CD4-positive, alpha-beta T cell treated with Interleukin-6 at 100 ng/mL for 8 hours (primary cell): ENCODE measurements at places on chromosomes 6 and 20.

- no peak for DNase-seq
These were observed at the start of gene PRSS35 for GRCh38 chr6:83511901-83512681. TSS of gene PRSS35 (plus strand) at chr6:83512534. CDS start at chr6:83523442, 10,908 bp downstream.

- no peak for DNase-seq
These were observed 360.1 kb upstream of the CHD6 start for GRCh38 chr20:41978246-41978790.

- DNase-seq, result no peak
These were observed 557.8 kb downstream of the HACE1 start for GRCh38 chr6:104301951-104302350.

DNA sequence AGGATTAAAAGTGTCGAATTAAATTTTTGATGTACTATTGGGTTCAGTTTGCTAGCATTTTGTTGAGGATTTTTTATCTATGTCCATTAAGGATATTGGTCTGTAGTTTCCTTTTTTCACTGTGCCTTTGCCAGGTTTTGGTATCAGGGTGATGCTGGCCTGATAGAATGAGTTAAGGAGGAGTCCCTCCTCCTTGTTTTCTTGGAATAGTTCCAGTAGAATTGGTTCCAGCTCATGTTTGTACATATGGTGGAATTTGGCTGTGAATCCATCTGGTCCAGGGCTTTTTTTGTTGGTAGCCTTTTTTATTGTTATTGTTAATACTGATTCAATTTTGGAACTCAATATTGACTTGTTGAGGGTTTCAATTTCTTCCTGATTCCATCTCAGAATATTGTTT, 141.8 kb downstream of the SIM1 start:
- DNase-seq, result no peak

DNA sequence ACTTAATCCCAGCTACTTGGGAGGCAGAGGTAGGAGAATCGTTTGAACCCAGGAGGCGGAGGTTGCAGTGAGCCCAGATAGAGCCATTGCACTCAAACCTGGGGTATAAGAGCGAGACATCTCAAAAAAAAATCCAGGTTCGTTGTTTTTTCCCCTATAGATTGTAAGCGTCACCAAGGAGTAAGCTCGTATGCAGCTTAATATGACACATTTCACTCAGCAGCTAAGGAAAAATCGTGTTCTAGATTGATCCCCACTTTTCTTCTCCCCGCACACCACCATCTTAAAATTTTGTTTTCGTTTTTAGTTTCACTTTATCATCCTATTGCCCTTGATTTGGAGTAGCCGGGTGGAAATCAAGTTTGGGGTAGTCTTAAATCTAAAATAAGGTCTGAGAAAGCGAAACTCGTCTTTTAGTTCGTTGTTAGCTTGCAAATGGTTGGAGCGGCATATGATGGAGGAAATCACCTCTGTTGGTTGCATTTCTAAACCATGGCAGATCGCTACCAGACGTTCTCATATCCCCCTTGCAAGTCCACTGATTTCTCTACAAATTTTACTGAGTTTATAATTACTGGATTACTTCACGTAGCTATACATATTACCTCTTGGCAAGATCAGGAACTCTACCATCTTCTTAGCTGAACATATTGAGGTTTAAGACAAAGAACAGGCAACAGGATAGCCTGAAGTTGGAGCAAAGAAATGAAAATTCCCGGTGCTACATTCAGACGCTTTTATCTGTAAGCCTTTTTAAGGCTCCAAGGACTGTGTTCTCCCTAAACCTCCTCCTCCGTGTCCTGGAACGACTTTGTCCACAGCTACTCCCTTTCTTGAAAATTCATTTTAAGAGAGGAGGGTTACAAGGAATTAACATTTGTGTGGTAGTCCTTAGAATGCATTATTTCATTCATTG, 91.1 kb upstream of the BTN3A2 start:
- DNase-seq, result peak; percentile 50

- no peak for DNase-seq
These were observed 10.2 kb upstream of the CHRNA4 start for GRCh38 chr20:63371291-63371865.

DNA sequence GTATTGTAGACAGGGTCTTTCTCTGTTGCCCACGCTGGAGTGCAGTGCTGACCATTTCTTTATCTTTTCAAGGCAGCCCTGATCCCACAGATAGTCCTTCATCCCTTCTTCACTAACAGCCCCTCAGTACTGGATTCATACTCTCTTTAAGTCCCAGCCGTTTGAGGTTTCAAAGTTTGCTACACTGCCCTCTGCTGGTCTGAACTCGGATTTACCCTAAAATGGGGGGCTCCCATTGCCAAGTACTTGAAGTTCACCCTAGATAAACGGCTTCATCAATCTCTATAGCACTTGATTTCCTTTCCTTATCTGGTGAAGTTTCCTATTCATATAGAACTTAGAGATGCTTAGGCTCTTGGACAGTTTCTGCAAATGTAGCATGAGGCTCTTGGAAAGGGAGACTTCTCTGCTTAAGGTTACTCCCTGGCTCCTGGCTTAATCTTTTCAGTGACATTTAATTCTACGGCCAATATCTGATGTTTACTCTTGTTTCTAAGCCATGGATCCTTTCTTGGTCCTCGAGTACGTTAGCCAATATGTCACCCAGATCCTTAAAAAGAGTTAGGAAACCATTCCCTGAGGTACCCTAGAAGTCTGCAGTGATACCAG, 21.4 kb upstream of the PREP start:
- DNase-seq, result peak; percentile 52

GRCh38 chr6:27838058-27838944, 73.9 kb downstream of the OR2B2 start:
- peak; percentile 93 for DNase-seq

DNA sequence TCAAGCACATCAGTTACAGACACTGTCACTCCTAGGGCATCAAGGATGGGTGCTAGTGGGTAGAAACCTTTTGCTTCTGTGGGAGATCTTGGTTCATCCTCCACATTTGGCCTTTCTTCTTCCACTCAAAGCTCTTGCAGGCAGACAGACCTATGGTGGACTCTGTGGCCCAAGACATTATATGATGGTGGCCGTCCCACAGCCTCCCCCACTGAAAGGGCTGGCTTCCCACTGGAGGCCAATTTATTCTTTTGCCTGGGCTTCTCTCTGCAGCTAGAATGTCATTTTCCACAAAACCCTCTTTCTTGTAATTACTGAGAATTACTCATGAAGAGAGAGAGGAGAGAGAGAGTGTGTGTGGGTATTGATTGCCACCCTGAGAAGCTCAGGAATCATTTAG, 43.8 kb downstream of the CD40 start:
- DNase-seq, result no peak

DNA sequence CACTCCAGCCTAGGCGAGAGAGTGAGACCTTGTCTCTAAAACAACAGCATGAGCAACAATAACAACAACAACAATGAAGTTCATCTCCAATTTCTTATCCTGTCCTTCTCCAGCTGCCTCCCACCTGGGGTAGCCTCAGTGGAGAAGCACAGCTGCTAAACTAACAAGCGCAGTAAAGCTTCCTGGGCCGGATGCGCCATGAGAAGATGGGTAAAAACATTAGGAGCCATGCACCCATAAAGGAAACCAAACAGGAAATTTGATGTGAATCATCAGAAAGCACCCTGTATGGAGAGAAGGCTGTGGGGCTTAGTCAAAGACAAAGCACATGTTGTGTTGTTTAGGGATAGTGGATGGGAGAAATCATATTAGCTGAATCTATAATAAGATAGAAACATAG, 61.1 kb upstream of the CCN6 start:
- peak; percentile 77 for DNase-seq

GRCh38 chr20:40648210-40649072, 40.6 kb downstream of the MAFB start:
- DNase-seq, result no peak

DNA sequence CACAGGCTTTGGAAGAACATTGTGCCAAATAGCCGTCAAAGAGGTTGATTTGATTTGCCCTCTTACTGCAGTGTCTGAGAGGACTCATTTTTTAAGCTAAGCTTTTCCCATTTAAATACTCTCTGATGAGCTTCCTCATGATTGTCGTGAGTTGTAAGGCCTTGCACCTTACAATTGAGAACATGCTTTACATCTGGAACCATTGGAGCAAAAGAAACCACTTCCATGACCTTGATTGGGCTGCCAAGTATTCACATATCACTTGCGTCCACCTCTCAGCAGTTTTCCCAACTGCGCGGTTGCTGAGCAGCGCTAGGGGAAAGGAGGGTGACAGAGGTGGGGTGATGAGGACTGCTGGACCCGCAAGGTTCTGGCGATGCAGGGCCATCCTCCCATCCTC, 12.3 kb upstream of the LBP start:
- DNase-seq, result no peak

- DNase-seq, result no peak
These were observed 68.5 kb downstream of the CNKSR3 start for GRCh38 chr6:154441995-154442310.

GRCh38 chr20:51409192-51409880, 133.2 kb downstream of the NFATC2 start:
- no peak for DNase-seq

- DNase-seq, result no peak
These were observed 16.1 kb upstream of the RBM38 start for GRCh38 chr20:57374931-57375651.

- no peak for DNase-seq
These were observed 122.7 kb downstream of the MMS22L start for GRCh38 chr6:97160280-97160679.

DNA sequence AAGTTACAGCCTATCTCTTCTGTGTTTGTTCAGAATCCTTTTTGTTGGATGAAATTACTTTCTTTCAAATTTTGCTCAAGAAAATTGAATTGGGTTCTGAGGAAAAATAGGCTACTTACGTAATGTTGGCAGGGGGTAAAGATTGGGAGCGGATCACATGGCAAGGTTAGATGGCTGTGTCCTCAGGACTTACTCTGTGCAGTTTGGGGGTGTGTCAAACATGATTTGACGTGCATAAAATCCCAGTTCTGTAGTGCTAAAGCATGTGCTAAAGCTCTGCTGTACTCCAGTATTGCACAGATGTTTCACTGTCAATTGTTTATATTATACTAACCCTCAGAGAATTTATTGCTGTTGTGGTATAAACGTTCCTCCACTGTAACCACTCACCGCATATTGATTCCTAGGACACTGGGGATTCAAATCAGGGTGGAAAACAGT, 2.6 kb downstream of the NT5E start:
- no peak for DNase-seq

DNA sequence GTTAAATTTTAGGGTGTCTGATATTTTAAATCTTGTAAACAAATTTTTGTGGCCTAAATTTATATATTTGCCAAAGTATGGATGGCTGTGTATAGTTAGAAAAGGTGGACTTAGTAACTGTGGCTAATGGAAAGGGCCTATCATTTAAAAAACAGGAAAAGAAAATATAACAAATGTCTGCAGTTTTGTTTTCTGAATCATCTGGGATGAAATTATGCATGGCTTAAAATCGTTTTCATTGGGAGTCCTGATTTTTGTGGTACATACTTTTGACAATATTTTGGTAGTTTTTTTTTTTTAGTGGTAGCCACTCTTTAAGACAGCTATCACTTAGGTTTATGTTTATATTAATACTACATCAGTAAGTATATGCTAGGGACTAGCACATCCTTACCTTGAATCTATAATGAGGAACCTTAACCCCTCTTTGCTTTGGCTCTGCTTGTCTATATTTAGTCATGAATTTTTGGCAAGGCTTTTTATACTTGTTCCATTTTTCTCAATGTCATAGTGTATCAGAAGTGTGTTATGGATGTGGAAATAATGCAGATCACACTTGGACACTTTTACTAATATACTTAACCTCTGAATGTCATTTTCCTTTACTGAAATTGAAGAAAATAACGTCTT, 5.6 kb downstream of the ARID1B start:
- DNase-seq, result no peak

GRCh38 chr20:25859649-25860530, 163.2 kb upstream of the ZNF337 start:
- peak; percentile 72 for DNase-seq

- no peak for DNase-seq
These were observed 1.7 kb downstream of the SHLD1 start for GRCh38 chr20:5751856-5752255.

DNA sequence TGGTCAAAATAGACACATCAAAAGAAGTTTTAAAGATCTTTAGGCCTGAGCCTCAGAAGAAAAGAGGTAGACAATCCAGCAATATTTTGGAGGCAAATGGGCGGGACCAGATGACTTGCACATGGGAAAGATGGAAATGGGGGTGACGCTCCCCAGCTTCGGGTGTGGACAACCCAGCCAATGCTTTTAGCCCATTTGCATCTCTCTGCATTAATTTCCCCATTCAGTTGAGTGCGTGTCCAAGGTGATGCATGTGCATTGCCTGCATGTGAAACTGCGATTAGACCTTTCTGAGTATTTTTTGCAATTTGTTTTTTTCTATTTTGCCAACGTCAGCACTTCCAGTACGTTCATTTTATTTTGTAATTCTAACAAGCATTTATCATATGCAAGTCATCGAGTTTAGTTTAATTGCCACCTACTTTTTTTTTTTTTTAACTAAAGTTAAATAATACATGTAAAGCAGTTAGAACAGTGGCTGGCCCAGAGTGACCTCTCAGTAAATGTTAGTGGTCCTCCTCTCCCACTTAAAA, 24.2 kb downstream of the PDRG1 start:
- DNase-seq, result no peak

DNA sequence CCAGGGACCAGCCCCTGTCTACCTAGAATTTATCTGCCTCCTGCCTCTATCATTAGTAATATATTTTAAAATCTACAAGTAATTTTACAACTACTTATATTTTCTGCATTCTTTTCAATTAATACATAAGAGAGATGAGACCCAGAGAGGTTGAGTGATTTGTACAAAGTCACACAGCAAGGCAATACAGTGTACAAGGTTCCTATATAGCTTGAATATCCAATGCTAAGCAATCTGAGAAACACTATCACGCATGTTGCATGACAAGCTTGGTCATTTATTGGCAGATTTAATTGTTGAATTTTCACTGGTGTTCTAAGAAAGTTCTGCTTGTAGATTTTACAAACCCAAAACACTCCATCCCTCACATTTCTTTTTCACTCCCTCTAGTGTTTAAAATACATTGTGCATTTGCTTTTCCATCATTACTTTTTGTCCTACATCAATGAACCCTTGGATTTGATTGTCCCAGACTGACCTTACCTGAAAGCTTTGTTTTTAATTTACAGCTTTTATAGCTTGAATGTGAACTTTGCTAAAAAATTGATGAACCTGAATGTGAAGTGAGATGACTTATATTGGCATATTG, 520.9 kb upstream of the CITED2 start:
- no peak for DNase-seq

GRCh38 chr6:36334832-36335459, 1.7 kb downstream of the BNIP5 start:
- no peak for DNase-seq

- no peak for DNase-seq
These were observed 1086.2 kb downstream of the KIF16B start for GRCh38 chr20:15487030-15487429.
